ENCODE measurements at places on chromosomes 13 and 19. TPM values are rescaled to one million over a fixed set of nuclear protein-coding genes. Genes with fewer than 3 reads are reported as not detected.

AMER2 gene
- total RNA-seq, result 0.62 TPM

DAND5 gene
- 0.28 TPM for total RNA-seq

ONECUT3 gene
- total RNA-seq, result not detected

ZNF274 gene
- 40.0 TPM for total RNA-seq

ZNF626 gene
- 45.7 TPM for total RNA-seq

HIPK4 gene
- not detected for total RNA-seq

URAD gene
- total RNA-seq, result not detected

CYP4F8 gene
- not detected for total RNA-seq

OR10H5 gene
- not detected for total RNA-seq

PPP1R15A gene
- 15.8 TPM for total RNA-seq

CAPN12 gene
- total RNA-seq, result 8.0 TPM

TNFSF13B gene
- total RNA-seq, result 0.10 TPM

SHISA7 gene
- total RNA-seq, result 1.4 TPM

SBK2 gene
- 2.0 TPM for total RNA-seq
